CD8-positive, alpha-beta memory T cell (primary cell): ENCODE measurements at places on chromosomes 16 and 17. TPM values are rescaled to one million over a fixed set of nuclear protein-coding genes. Genes with fewer than 3 reads are reported as not detected.
A peak's percentile ranks its signal among the peaks of the same experiment; 100 is the strongest.

CDK5R1 gene
- total RNA-seq = 7.0 TPM

DHODH gene
- 26.2 TPM for total RNA-seq

RTN4RL1 gene
- total RNA-seq = 1.0 TPM

LGALS9B gene
- not detected for total RNA-seq

DNA sequence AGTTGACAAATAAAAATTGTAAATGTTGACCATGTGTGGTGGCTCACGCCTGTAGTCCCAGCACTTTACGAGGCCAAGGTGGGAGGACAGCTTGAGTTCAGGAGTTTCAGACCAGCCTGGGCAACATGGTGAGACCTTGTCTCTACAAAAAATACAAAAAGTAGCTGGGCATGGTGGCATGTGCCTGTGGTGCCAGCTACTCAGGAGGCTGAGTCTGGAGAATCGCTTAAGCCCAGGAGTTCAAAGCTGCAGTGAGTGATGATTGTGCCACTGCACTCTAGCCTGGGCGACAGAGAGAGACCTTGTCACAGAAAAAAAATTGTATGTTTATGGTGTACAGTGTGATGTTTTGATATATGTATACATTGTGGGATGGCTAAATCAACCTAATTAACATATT lies 119.6 kb downstream of the NPIPB5 start:
- H3K4me3 ChIP-seq = no peak overlapping the region
- DNase-seq = no peak
- H3K27ac ChIP-seq = no peak overlapping the region
- no peaks in the 10 kb centered on the region for H3K36me3 ChIP-seq
- no peaks in the 10 kb centered on the region for H3K4me1 ChIP-seq

DNA sequence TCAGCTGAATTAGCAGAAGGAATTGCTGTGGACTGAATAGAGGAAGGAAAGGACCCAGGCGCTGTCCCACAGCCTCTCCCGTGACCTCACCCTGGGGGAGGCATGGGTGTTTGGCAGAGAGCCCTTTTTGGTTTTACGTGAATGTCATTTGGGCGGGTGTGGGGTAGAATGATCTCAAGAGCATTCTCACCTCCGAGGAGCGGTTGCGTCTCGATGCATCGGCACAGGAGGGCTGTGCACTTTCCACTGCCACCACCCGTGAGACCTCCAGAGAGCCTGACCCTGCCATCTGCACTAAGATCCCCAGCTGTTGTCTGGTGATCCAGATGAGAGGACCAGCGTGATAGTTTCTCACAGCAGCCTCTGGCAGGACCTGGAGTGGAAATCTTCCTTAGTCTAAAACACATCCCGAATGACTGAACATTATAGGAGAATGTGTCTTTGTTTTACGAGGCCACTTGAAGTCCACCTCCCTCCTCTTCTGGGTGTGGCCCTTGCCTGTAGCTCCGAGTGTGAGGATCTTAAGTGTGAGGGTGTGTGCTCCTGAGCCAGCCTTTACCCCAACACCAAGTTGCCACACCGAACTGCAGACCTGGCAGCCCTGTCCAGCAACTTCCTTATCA lies 29.3 kb downstream of the FOXK2 start:
- H3K4me3 ChIP-seq = no peak overlapping the region
- no peak for DNase-seq
- H3K4me1 ChIP-seq = peaks cover 12% of the 10 kb centered on the region
- no peaks in the 10 kb centered on the region for H3K27me3 ChIP-seq
- peak overlapping the region; percentile 32 for H3K27ac ChIP-seq

GRCh38 chr17:48597528-48597777 lies 3.9 kb upstream of the HOXB5 start:
- peaks cover 80% of the 10 kb centered on the region for H3K27me3 ChIP-seq
- no peaks in the 10 kb centered on the region for H3K36me3 ChIP-seq
- no peak for DNase-seq
- peak overlapping the region; percentile 47 for H3K4me3 ChIP-seq
- peaks cover 40% of the 10 kb centered on the region for H3K4me1 ChIP-seq

- no peaks in the 10 kb centered on the region for H3K36me3 ChIP-seq
- no peak overlapping the region for H3K27ac ChIP-seq
- DNase-seq = no peak
- H3K4me1 ChIP-seq = no peaks in the 10 kb centered on the region
These were observed 93.9 kb downstream of the YPEL2 start for GRCh38 chr17:59425085-59425931.

GRCh38 chr17:9071016-9071415 lies 49.7 kb downstream of the NTN1 start:
- no peak overlapping the region for H3K4me3 ChIP-seq
- no peaks in the 10 kb centered on the region for H3K36me3 ChIP-seq
- no peak overlapping the region for H3K27ac ChIP-seq
- peaks cover 3% of the 10 kb centered on the region for H3K27me3 ChIP-seq
- H3K4me1 ChIP-seq = no peaks in the 10 kb centered on the region

GRCh38 chr16:68265078-68265920 lies 973 bp downstream of the SLC7A6 start:
- H3K4me1 ChIP-seq = peaks cover 54% of the 10 kb centered on the region
- H3K27me3 ChIP-seq = no peaks in the 10 kb centered on the region
- H3K36me3 ChIP-seq = no peaks in the 10 kb centered on the region
- H3K4me3 ChIP-seq = peak overlapping the region; percentile 84
- H3K27ac ChIP-seq = peak overlapping the region; percentile 86

DNA sequence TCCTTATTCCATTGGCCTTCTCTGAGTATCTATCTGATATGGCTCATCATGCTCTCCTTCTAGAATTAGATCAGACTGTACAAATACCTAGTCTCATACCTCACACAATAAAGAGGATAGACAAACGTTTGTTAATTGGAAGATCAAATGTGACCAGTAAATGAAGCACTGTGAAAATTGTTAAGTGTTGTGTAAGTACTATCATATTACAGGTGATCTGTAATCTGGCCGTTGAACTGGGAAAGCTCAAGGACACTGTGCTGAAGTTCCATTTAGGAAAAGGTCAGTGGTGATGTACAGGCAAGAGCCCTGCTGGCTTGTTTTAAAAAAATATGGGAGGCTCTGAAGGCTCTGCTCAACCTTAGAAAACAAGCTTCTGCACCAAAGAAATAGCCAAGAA lies 38.5 kb upstream of the CORO6 start:
- no peak for DNase-seq
- peaks cover 25% of the 10 kb centered on the region for H3K36me3 ChIP-seq
- no peaks in the 10 kb centered on the region for H3K27me3 ChIP-seq
- no peak overlapping the region for H3K27ac ChIP-seq
- H3K4me1 ChIP-seq = no peaks in the 10 kb centered on the region
- H3K4me3 ChIP-seq = no peak overlapping the region

DNA sequence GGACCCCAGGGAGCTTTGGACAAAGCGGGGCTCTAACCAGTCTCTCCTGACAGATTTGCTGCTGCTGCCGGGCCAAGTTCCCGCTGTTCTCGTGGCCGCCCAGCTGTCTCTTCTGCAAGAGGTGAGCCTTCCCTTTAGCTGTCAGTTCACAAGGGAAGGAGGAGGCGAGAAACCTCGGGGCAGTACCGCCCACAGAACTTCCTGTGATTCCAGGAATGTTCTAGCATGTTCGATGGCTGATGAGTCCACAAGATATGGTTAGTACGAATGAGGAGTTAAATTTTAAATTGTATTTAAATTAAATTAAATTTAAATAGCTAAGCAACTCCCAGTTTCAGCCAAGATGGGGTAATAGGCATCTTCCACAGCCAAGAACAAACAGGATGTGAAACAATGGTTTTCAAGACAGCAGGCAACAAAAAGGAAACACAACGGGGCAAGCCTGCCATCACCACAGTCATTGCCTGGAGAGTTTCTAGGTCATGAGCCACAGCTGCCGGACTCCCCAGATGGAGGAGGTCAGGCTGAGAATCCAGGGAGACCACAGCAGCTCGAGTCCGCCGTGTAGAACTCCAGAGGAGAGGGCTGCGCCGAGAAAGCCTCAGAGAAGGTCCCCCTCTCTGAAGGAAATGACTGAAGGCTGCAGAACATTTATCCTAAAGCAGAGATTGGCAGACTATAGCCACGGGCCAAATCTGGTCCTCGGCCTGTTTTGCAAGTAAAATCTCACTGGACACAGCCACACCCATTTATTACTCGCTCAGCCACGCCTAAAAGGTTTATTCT lies 9.5 kb upstream of the TCF25 start:
- no peaks in the 10 kb centered on the region for H3K27me3 ChIP-seq
- H3K4me1 ChIP-seq = peaks cover 33% of the 10 kb centered on the region
- H3K36me3 ChIP-seq = no peaks in the 10 kb centered on the region
- H3K4me3 ChIP-seq = peak overlapping the region; percentile 60
- DNase-seq = peak; percentile 53
- peak overlapping the region; percentile 22 for H3K27ac ChIP-seq

DNA sequence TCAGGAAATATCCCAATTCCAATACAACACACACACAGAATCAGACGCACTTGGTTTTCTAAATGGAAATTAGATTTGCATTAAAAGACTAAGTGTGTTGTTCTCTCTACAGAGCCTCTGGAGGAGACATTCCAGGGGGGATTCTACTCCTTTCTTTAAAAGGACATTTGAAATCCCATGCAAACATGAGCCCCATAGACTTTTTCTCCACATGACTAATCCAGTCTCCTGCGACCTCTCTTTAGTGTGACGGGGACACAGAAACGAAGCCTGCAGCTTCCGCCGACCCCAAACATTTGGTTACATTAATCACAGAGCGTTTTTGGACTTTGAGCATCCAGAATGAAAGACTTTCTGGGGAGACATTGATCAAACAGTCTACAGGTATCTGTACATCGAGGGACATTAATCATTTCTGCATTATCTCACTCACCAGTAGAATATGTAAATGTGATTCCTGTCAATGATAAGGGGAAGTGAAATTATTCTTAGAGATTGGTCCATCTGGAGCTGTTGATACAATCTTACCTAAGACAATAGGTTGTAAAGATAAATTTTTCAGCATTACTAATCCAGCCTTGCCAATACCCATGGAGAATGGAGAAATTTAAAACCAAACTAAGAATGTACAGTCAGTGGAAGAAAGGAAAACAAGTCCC lies 103.4 kb upstream of the IRX3 start:
- H3K4me3 ChIP-seq = no peak overlapping the region
- DNase-seq = no peak

GRCh38 chr17:33945646-33946546 lies 309.2 kb upstream of the CCL2 start:
- H3K36me3 ChIP-seq = no peaks in the 10 kb centered on the region
- no peaks in the 10 kb centered on the region for H3K27me3 ChIP-seq
- H3K4me1 ChIP-seq = no peaks in the 10 kb centered on the region
- H3K4me3 ChIP-seq = no peak overlapping the region
- no peak overlapping the region for H3K27ac ChIP-seq

- no peak overlapping the region for H3K27ac ChIP-seq
- H3K4me3 ChIP-seq = no peak overlapping the region
- peaks cover 2% of the 10 kb centered on the region for H3K4me1 ChIP-seq
- DNase-seq = no peak
- H3K36me3 ChIP-seq = peaks cover 10% of the 10 kb centered on the region
These were observed 12.1 kb upstream of the DBNDD1 start for GRCh38 chr16:90031186-90031930.

- no peaks in the 10 kb centered on the region for H3K4me1 ChIP-seq
- no peak overlapping the region for H3K27ac ChIP-seq
- H3K4me3 ChIP-seq = no peak overlapping the region
- no peak for DNase-seq
- H3K36me3 ChIP-seq = no peaks in the 10 kb centered on the region
These were observed 70.0 kb downstream of the RBBP6 start for GRCh38 chr16:24609417-24609739.

DNA sequence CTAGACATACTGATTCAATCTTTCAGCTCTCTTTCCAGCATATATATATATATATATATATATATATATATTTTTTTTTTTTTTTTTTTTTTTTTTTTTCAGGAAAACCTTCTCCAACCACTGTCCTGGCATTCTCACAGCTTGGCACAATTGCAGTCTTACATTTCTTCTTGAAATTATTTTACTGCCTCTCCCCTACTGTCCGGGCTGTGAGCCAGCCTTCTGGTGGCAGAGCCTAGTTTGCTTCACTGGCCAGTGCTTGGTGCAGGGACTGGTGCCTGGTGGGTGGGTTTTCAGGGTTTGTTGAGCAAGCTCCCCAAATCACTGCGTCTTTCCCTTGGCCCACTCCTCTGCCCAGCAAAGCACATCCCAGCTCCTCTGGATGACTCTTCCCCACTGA lies 28.5 kb downstream of the PRSS54 start:
- no peaks in the 10 kb centered on the region for H3K4me1 ChIP-seq
- no peak for DNase-seq
- no peaks in the 10 kb centered on the region for H3K27me3 ChIP-seq
- no peak overlapping the region for H3K27ac ChIP-seq

GRCh38 chr16:87060034-87060986 lies 256.9 kb downstream of the C16orf95 start:
- no peak overlapping the region for H3K4me3 ChIP-seq
- H3K27me3 ChIP-seq = peaks cover 7% of the 10 kb centered on the region
- H3K36me3 ChIP-seq = no peaks in the 10 kb centered on the region
- H3K4me1 ChIP-seq = no peaks in the 10 kb centered on the region
- no peak for DNase-seq

DNA sequence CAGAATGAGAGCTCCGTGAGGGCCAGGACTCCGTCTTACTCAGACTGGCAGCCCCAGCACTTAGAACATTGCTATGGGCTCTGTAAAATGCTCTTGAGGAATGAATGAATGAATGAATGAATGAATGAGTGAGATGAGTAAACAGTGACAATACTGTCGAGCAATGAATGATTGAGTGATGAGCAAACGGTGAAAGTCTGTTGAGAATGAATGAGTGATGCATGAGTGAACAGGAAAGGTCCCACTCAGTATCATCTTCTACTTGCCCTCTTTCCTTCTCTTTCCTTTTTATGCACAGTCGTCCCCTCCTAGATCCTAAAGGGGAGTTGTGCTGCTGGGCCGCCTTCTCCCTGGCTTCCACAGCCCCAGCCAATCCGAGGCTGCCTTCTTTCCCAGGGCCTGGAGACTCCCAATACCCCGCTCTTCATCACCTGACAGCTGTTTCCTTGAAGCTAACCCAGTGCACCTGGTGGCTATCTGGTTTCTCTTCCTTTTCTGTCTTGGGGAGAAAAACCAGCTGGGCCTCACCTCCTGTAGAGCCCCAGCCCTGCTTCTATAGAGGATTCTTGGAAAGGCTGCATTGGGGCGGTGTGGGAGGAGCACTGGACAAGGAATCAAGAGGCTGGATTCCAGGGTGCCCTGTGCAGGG lies 32.7 kb upstream of the CACNG1 start:
- H3K27ac ChIP-seq = no peak overlapping the region
- H3K4me3 ChIP-seq = no peak overlapping the region
- H3K36me3 ChIP-seq = no peaks in the 10 kb centered on the region
- no peak for DNase-seq

DNA sequence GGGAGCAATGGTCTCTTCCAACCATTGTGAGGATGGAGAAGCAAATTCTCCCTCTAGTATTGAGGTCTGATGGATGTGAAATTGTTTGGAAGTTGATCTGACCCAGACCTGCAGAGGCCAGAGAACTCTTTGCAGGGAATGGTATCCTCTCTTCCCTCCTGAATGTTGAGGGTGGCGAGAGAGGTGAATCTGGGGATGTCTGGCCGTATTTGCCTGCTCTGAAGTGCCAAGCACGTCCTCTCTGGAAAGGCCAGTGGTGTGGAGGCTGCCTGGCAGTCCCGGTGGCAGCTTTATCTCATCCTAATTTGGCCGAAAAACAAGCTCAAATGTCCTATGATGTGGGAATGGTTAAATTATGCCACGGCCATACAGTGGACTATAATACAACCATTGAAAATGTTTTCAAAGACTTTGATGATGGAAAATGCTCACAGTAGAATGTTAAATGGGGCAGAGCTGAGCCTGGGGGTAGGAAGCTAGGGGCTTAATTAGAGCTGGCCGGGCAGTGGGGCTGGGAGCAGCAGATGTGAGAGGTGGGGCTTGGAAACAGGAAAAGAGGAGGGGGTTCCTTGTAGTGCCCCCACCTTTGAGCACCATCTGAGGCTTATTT lies 30.8 kb downstream of the WSCD1 start:
- no peaks in the 10 kb centered on the region for H3K27me3 ChIP-seq
- H3K4me1 ChIP-seq = no peaks in the 10 kb centered on the region
- no peak overlapping the region for H3K4me3 ChIP-seq
- no peaks in the 10 kb centered on the region for H3K36me3 ChIP-seq
- DNase-seq = no peak
